ENCODE measurements at places on chromosomes 6 and 20. TPM values are rescaled to one million over a fixed set of nuclear protein-coding genes. Genes with fewer than 3 reads are reported as not detected.

- H3K36me3 ChIP-seq = no peaks in the 10 kb centered on the region
- H3K27ac ChIP-seq = peak overlapping the region; percentile 66
- peak; percentile 89 for DNase-seq
- peaks cover 9% of the 10 kb centered on the region for H3K4me1 ChIP-seq
Measured at GRCh38 chr6:138817799-138818198, 21.9 kb downstream of the ECT2L start.

- DNase-seq = no peak
- H3K27ac ChIP-seq = no peak overlapping the region
- no peak overlapping the region for H3K4me3 ChIP-seq
- H3K4me1 ChIP-seq = no peaks in the 10 kb centered on the region
- no peaks in the 10 kb centered on the region for H3K27me3 ChIP-seq
Measured at GRCh38 chr6:165562421-165563090, 100.5 kb downstream of the PDE10A start.

The EYA4 gene
- not detected for total RNA-seq

The C2 gene
- 7.5 TPM for total RNA-seq

DNA sequence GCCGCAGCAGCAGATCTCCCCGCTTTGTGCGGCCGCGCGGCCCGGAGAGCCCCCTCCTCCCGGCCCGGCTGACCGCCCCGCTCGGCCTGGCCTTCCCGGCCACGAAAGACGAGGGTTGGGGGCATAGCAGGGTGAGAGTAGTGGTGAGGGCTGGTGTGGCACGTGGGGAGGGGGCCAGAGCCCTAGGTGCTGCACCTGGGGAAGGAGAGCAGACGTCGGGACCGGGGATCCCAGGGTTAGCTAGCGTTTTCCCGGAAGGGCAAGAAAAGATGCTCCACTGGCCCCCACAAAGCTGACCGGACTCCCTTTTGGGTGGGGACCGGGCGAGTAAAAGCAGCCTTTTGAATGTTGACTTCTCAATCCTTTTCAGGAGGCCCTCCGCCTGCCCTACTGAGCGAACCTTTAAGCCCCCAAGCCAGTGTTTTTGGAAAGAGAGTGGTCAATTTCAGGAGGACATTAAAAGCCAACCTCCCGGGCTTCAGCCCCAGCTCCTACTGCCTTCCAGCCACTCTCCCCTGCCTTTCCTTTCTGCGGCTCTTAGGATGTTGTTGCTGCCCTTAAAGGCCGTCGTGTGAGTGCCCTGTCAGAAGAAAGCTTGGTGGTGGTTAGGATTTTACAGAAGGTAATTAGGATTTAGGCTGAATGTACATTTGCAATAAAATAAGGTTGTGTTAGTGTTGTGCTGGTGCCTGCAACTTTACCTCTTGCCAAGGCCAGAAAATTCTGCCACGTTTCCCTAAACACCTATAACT lies 648 bp upstream of the BACH2 start:
- peaks cover 67% of the 10 kb centered on the region for H3K27me3 ChIP-seq
- no peaks in the 10 kb centered on the region for H3K36me3 ChIP-seq
- peak overlapping the region; percentile 82 for H3K27ac ChIP-seq
- no peak for DNase-seq

GRCh38 chr6:34512738-34513115 lies 43.4 kb downstream of the SPDEF start:
- no peak overlapping the region for H3K4me3 ChIP-seq
- no peak for DNase-seq
- no peaks in the 10 kb centered on the region for H3K4me1 ChIP-seq
- H3K27ac ChIP-seq = no peak overlapping the region

The TRERF1 gene
- 3.4 TPM for total RNA-seq

The HTR1E gene
- not detected for total RNA-seq

The GGT7 gene
- 19.1 TPM for total RNA-seq

The DAAM2 gene
- 15.7 TPM for total RNA-seq

DNA sequence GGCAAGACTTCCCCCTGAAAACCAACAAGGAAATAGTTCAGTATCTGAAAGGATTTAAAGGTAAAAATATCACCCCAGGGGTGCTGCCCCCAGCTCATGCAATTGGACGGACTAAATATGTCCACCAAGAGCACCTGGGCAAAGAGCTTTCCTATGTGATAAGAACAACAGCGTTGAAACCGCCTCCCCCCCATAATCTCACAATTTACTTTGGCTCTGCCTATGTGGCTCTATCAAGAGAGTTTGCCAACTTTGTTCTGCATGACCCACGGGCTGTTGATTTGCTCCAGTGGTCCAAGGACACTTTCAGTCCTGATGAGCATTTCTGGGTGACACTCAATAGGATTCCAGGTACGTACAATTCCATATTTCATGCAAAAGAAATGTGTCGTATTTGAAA lies 35.8 kb downstream of the GCNT2 start:
- peak overlapping the region; percentile 47 for H3K4me3 ChIP-seq
- DNase-seq = no peak
- H3K27ac ChIP-seq = peak overlapping the region; percentile 77
- H3K27me3 ChIP-seq = no peaks in the 10 kb centered on the region
- H3K4me1 ChIP-seq = peaks cover 16% of the 10 kb centered on the region

The WFDC5 gene
- total RNA-seq = not detected

DNA sequence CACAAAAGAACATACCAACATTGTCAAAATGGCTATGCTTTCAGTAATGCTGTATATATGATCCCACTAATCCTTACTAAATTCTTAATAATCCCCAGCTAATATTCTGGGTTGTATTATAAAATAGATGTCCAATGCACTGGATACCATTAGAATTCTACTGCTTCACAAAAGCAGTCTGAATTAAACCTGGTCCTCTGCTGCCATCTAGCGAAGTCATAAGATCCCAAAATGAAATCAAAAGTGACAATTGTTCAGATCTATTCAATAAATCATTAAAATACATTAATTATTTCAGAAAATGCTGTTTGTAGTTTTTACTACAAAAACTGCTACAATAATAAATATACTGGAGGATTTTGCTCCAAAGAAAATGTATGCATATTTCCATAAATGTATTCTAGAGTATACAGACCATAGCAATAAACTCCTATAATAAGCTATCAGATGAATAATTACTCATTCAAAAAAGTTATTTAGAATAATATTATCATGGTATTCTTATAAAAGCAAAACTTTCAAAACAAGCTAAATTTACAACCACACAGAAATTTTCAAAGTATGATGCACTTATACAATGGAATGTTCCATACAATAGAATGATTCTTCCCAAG lies 92.6 kb downstream of the RNGTT start:
- H3K4me1 ChIP-seq = peaks cover 8% of the 10 kb centered on the region
- H3K4me3 ChIP-seq = no peak overlapping the region
- no peak overlapping the region for H3K27ac ChIP-seq
- no peaks in the 10 kb centered on the region for H3K36me3 ChIP-seq

DNA sequence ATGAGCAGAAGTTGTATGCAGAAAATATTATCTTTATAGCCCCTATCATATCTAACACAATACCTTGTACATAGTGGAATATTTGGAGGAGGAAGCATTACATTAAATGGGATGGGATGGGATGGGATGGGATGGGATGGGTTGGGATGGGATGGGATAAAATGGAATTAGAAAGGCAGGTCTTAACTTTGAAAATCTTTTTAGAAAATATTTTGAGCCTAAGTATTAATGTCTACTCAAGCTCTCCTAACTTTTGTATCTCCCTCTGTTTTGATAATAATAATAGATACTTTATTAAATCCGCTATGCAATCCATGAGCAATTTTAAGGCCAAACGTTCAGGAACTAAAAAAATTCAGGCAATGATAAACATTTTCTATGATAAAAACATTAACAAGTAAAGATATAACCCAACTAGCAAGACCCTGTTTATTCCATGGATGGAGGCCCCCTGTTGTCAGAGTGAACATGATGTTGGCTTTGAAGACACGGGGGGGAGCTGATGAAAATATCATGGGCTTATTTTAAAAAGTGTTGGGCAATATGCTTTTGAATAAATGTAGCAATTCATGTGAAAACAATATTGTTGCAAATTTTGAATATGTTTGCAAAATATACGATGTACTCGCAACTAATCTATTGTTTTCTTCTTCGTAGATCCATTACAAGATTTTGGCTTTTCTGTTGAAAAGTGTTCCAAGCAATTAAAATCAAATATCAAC lies 35.9 kb downstream of the LY86 start:
- H3K36me3 ChIP-seq = no peaks in the 10 kb centered on the region
- no peak overlapping the region for H3K27ac ChIP-seq
- no peak overlapping the region for H3K4me3 ChIP-seq
- no peak for DNase-seq
- no peaks in the 10 kb centered on the region for H3K27me3 ChIP-seq
- no peaks in the 10 kb centered on the region for H3K4me1 ChIP-seq

DNA sequence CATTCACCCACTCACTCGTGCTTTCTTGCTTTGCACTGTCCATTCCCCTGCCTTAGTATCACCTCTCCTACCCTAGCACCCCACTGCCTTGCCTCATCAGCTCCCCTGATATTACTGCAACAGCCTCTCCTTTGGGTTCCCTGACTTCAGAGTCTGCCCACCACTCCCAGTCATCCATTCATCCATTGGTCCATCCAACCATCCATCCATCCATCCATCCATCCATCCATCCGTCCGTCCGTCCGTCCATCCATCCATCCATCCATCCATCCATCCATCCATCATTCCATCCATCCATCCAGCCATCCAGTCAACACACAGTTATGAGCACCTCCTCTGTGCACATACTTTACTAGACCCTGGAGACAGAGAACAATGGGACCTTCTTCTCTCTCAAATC lies 22.9 kb upstream of the FAM83D start:
- no peaks in the 10 kb centered on the region for H3K4me1 ChIP-seq
- H3K36me3 ChIP-seq = no peaks in the 10 kb centered on the region
- no peaks in the 10 kb centered on the region for H3K27me3 ChIP-seq
- no peak overlapping the region for H3K27ac ChIP-seq

- no peak overlapping the region for H3K4me3 ChIP-seq
- DNase-seq = no peak
- no peaks in the 10 kb centered on the region for H3K27me3 ChIP-seq
- H3K36me3 ChIP-seq = no peaks in the 10 kb centered on the region
Measured at GRCh38 chr6:116248577-116248976, 5.3 kb downstream of the TSPYL4 start.

- H3K36me3 ChIP-seq = no peaks in the 10 kb centered on the region
- peaks cover 45% of the 10 kb centered on the region for H3K27me3 ChIP-seq
- H3K4me3 ChIP-seq = no peak overlapping the region
- peak; percentile 12 for DNase-seq
- no peak overlapping the region for H3K27ac ChIP-seq
- H3K4me1 ChIP-seq = no peaks in the 10 kb centered on the region
Measured at GRCh38 chr20:59253779-59254319, 46.6 kb upstream of the EDN3 start.

The CD93 gene
- 6.4 TPM for total RNA-seq

- no peak overlapping the region for H3K4me3 ChIP-seq
- no peaks in the 10 kb centered on the region for H3K27me3 ChIP-seq
- DNase-seq = peak; percentile 21
- no peaks in the 10 kb centered on the region for H3K36me3 ChIP-seq
- no peaks in the 10 kb centered on the region for H3K4me1 ChIP-seq
Measured at GRCh38 chr6:132919045-132919860, 104.9 kb downstream of the RPS12 start.

DNA sequence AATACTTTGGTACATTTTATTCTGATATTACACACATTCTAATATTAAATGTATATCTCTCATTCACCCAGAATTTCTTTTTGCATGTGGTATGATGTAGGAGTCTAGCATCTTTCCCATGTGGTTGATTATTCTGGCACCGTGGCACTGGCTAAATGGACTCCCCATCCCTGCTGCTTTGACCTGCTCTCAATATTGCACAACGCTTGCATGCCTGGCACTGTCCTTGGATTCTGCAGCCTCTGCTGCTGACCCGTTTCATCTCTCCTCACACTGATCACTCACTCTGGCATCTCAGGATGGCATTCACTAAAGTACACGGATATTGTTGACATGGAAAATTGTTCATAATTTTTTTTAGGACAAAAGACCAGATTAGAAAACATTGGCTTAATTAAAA lies 11.5 kb upstream of the DACT2 start:
- H3K4me1 ChIP-seq = no peaks in the 10 kb centered on the region
- no peak overlapping the region for H3K4me3 ChIP-seq
- no peak overlapping the region for H3K27ac ChIP-seq
- peaks cover 4% of the 10 kb centered on the region for H3K27me3 ChIP-seq
- H3K36me3 ChIP-seq = no peaks in the 10 kb centered on the region

The SLCO4A1 gene
- 34.8 TPM for total RNA-seq

The NKX2-2 gene
- total RNA-seq = 0.82 TPM

The FAM8A1 gene
- total RNA-seq = 53.1 TPM

The NOP56 gene
- 32.8 TPM for total RNA-seq

DNA sequence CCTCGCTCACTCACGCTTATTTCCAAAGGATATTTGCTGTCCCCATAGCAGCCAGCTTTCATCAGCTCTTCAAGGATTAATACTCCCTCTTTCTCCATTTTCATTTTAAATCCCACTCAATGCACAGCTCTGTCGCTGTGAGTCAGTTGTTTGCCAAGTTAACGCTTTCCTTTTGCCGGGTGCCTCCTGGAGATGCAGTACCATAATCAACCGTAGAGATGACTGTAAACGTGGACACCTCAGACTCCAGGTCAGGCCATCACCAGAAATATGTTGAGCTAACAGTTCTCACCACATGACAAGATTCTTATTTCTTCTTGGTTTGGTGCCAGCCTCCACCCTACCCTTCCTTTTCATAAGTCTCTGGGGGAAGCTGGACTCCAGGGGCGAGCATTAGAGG lies 66.6 kb upstream of the TAB2 start:
- H3K4me3 ChIP-seq = no peak overlapping the region
- H3K27me3 ChIP-seq = no peaks in the 10 kb centered on the region
- DNase-seq = no peak

DNA sequence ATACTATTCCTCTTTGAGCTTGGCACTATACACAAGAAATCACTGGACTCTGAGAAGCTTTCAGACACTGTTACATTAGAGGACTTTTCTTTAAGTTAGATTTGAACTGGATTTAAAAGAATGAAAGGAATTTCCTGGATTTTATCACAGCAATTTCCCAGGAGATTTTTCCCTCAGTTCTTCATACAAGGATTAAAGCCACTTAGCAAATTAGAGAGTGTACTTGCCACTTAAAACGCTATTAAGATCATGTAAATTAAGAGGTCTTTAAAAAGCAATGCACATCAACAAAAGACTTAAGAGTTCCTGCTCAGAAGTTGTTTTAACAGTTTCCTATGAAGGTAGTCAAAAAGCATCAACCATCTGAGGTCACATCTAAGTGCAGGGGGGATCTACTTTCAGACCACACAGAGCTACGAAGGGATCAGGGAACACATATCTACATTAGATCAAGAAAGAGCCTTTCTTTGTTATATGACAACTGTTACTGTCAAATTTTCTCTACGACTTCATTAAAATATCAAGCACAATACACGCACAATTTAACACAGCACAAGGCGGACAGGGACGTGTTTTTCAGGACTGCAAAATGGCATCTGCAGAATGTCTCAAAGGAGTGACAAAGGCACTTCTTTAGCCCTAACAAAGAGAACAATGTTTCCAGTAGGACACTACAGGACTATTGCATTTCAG lies 65.8 kb downstream of the EPB41L2 start:
- H3K27ac ChIP-seq = no peak overlapping the region
- peaks cover 7% of the 10 kb centered on the region for H3K4me1 ChIP-seq
- DNase-seq = no peak
- H3K27me3 ChIP-seq = no peaks in the 10 kb centered on the region

- H3K4me3 ChIP-seq = no peak overlapping the region
- H3K27ac ChIP-seq = no peak overlapping the region
- no peaks in the 10 kb centered on the region for H3K4me1 ChIP-seq
- DNase-seq = no peak
Measured at GRCh38 chr6:90913266-90913960, 326.5 kb upstream of the MAP3K7 start.

Data from transverse colon (tissue), 4 donors.